Ascending aorta (tissue), 2 donors: ENCODE measurements at places on chromosomes 7 and 10.

- no peak for DNase-seq
These were observed 106.4 kb upstream of the FAM133B start for GRCh38 chr7:92696584-92696983.

DNA sequence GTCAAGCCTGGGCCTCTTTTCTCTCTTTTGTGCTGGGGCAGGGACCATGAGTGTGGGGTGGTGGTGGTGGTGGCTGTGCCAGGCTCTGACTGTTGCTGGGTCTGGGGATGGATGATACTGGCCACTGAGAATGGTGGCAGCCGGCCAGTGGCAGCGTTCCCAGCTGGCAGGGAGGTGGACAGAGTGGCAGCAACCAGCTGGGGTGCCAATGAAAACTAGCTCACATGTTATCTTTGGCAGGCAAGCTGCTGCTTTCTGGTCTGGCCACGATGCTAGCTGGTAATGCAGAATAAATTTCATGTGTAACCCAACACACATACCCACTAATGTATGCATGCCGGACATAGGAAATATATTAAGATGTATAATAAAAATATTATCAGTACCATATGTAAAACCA, 95.0 kb upstream of the SLC26A5 start:
- peak; percentile 9 for DNase-seq

- DNase-seq, result no peak
These were observed 34.7 kb downstream of the ARL4A start for GRCh38 chr7:12722136-12722535.

DNA sequence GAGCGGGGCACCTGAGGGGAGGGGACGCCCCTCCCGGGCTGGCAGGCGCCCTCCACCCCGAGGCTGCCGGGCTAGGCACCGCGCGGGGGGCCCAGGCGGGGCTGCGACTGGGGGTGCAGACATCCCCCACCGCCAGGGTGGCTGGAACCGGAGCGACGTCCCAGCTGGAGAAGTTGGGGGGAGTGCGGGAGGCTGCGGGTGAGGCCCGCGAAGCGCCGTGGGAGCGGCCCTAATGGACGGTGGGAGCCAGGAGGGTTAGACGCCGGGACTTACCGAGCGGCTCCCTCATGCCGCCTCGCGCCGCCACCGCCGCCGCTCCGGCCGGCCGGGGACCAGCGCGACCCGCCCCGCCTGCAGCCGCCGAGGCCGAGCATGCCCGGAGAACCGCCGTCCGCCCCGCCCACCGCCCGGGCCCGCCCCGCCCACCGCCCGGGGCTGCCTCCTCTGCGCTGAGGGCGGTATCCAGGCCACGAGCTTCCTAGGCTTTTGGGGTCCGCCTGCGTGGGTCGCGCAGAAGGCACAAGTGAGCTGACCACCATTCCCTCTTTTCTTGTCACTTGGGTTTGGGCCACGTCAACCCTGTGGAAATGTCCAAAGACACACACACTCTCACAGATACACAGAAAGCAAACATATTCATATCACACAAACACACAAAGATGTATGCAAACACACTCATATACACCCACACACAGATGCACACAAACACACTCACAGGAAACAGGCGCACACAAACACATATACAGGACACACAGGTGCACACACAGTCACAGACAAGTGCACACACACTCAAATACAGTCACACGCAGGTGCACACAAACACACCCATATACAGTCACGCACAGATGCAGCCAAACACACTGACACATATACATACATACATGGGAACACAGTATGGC, at the start of gene JCAD:
JCAD (minus strand) TSS at position 378 of the 899 bp plus-strand sequence. CDS start 11,774 bp downstream, outside the sequence.
- no peak for DNase-seq

DNA sequence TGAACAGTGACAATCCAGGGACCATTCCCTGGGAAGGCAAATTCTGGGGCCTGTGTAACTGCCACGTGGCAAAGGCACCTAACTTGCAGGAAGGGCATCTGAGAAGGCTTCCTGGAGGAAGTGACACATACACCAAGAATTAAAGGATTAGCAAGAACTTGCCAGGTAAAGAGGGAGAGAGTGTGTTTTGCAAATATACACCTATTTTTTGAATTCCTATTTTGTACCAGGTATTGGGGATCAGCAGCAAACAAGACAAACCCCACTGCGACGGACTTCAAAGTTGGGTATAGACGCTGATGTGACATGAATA, 206.5 kb upstream of the ZMIZ1 start:
- DNase-seq, result no peak

DNA sequence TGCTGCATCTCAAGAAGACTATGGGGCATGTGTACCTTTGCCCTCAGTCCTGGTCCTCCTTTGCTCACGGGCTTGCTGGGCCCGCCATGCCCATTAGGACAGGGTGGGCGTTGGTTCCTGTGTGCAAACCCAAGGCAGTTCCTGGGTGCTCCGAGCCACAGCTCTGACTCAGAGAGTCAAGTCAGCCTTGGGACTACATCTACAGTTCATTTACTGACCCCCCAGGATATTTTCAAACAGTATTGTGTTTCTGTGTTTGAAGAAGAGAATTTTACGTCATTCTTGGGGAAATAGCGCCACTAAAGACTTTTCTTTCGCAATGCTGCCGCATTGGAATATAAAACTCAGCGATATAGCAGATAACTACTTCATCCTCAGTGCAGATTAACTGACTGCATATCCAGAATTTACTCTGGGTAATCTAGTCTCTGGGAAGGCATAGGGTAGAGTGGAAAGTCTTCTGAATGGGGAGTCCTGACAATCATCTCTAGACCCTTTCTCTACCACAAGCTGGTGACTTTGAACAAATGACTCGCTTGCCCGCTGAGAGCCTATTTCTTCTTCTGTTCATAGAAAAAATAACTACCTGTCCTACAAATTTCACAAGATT, 638.9 kb upstream of the FZD8 start:
- DNase-seq, result no peak

DNA sequence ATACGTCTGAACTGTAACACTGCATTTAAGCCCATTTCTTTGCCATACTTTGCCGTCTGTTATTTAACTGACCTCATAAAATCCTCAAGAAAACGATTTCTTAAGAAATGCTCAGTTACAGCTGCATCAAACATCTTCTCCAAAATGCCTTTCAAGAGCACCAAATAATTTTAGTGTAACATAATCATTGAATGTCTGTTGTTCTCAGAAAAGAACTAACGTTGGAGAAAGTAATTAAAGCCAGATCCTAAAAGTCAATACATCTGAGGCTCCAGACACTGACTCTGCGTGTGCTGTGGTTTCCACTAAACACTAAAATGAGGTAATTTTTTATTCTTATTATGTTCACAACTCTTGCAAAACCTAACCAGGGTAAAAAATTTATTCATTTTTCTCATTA, 63.7 kb upstream of the LRRC17 start:
- no peak for DNase-seq

- DNase-seq, result no peak
These were observed 194.0 kb upstream of the PRPS1L1 start for GRCh38 chr7:18221377-18222293.

DNA sequence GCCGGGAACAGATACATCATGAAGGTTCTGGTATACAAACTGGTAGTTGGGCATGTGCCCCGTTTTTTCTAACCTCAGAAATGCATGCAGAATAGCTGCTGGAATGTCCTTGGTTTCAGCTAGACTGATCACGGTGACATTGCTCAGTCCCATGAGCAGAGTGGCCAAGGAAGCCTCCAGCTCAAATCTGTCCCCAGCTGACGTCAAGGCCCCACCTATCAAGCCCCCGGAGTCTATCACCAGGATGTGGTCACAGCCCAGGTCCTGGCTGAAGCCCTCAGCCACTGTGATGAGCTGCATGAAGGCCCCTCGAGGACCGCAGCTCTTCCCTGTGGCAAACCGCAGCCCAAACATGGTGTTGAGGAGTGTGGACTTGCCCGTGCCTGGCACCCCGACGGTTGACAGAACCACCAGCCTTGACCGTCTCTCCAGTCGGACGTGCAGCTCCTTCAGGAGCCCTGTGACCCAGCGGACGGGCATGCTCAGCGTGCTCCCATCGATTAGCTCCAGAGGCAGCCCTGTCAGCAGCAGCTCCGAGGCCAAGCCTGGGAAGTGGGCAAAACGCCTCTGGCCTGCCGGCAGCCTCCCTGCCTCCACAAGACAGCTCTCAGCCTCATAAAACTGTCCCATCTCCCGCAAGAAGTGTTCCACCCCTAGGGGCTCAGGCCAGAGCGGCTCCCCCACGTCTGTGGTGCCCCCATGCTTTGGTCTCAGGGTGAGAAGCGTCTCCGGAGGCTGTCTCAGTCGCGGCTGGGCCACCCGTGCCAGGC, 7.8 kb upstream of the MRPS24 start:
- DNase-seq, result no peak
